ENCODE measurements at places on chromosomes 13 and 19.
A peak's percentile ranks its signal among the peaks of the same experiment; 100 is the strongest.

- DNase-seq = no peak
These were observed 86.9 kb downstream of the TBC1D4 start for GRCh38 chr13:75395066-75395465.

GRCh38 chr13:110503979-110504499 is 57.5 kb downstream of the RAB20 start:
- no peak for DNase-seq

DNA sequence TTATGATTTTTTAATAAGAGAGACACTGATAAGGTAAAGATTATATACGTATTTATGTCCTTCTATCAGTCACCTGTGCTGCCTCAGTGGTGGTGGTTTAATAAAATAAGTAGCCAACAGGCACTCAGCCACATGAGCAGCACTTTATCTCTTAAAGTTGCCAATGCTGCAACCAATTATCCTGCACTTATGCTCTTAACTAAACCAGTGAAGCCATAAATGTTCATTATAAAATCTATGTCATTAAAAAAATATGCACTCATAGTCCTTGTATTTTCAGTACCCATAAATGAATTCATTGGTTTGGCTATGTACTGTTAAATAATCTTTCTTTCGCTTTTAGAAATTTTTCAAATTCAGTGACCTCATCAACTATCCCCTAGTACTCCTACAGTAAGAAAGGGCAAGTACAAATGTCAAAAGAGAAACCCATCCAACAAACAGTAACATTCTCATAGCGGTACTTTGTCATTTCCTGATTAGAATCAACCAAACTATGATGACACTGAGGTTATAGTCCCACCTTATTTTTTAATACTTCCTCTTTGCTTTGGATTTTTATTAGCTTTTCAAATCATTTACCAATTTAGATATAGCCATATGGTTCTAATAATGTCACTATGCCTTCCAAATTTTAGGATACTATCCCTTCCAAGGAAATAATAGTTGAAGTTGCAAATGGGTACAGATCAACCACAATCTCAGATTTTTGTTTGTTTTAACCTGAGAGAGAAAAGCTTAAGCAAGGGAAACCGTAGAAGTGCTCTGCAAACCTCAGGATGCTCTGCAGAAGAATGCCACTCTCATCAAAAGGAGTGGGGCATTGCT is 190.9 kb downstream of the KLF12 start:
- no peak for DNase-seq

GRCh38 chr13:111945086-111945485 is 121.9 kb upstream of the SOX1 start:
- no peak for DNase-seq

DNA sequence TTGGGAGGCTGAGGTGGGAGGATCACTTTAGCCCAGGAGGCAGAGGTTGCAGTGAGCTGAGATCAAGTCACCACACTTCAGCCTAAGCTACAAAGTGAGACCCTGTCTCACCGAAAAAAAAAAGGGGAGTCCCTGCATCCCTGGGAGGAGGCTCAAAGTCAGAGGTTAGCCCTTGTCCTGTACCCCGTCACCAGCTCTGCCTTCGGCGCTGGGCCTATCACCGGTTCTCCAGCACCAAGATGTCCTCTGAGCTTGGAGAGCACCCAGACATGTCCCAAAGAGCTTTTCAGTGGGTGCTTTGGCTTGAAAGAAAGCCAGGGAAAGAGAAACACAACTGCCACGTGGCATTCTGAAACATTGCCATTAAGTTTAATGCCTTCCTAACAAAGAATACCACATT is 356.9 kb upstream of the TSHZ3 start:
- no peak for DNase-seq

- peak; percentile 50 for DNase-seq
These were observed 52.0 kb downstream of the TDRD3 start for GRCh38 chr13:60448907-60449510.

- no peak for DNase-seq
These were observed 14.1 kb upstream of the SOX21 start for GRCh38 chr13:94726425-94726824.

- no peak for DNase-seq
These were observed 32.7 kb downstream of the FAM187B start for GRCh38 chr19:35195830-35196229.

GRCh38 chr13:57877601-57878000 is 246.1 kb downstream of the PCDH17 start:
- no peak for DNase-seq

DNA sequence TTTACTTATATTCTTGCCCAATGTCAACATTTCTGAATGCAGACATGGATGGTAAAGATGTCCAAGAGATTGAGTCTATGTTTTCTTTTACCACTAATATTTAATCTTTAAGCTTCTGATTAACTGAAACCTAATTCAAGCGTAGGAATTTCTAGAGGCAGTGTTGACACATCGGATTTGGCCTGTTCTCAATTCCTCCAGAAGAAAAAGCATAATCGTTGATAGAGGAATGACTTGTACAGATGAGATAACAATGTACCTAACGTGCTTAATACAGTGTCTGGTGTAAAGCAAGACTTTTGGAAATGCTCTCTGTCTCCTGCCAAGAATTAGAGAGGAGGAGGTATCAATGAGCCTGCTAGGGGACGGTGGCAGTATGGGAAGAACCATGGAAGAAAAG is 35.2 kb downstream of the SLC15A1 start:
- no peak for DNase-seq

DNA sequence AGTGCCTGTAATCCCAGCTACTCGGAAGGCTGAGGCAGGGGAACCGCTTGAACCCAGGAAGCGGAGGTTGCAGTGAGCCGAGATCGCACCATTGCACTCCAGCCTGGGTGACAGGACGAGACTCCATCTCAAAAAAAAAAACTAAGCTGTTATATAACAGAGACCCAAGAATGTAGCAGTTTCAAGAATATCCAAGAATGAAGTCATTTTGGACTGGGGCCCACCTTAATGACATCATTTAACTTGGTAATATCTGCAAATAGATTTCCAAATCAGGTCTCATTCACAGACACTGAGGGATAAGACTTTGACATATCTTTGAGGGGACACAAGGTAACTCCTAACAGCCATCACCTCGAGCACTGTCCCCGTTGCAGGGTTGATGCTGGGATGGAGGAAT is 36.5 kb upstream of the MRI1 start:
- no peak for DNase-seq

DNA sequence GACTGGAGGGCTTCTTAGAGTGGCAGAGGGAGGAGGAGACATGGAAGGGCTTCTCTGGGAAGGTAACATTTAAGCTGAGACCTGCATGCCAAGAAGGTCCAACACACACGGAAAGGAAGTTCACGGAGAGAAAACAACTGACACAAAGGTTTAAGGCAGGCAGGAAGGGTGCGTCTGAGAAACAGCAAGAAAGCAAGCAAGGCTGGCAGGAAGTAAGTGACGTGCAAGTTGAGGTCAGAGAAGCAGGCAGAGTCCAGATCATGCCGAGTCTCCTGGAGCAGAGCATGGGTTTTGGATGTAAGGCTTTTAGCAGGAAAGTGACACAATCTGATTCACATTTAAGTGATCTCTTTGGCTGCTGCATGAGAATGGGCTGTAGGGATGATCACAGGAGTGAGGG is 60.5 kb downstream of the ATP7B start:
- DNase-seq = no peak

GRCh38 chr13:61415058-61415721 is 459 bp downstream of the PCDH20 start:
- peak; percentile 64 for DNase-seq

GRCh38 chr19:46841458-46842083 is 9.1 kb downstream of the AP2S1 start:
- DNase-seq = no peak

GRCh38 chr19:11495481-11495880 is 10.2 kb downstream of the ZNF653 start:
- no peak for DNase-seq

- no peak for DNase-seq
These were observed 98.2 kb downstream of the OLFM4 start for GRCh38 chr13:53126841-53127245.

GRCh38 chr19:1416014-1416841 is 8.8 kb downstream of the DAZAP1 start:
- no peak for DNase-seq

GRCh38 chr19:45522010-45522941 is 15.0 kb downstream of the VASP start:
- no peak for DNase-seq

- peak; percentile 77 for DNase-seq
These were observed 3.8 kb upstream of the APC2 start for GRCh38 chr19:1445932-1446712.
